Forelimb muscle (tissue), 1 donor: ENCODE measurements at places on chromosomes 6 and 20. TPM values are rescaled to one million over a fixed set of nuclear protein-coding genes. Genes with fewer than 3 reads are reported as not detected.

The SRSF3 gene
- 286 TPM for polyA plus RNA-seq

The HLA-DRB1 gene
- 9.4 TPM for polyA plus RNA-seq

The MATN4 gene
- 0.57 TPM for polyA plus RNA-seq

The SNPH gene
- polyA plus RNA-seq, result 9.0 TPM

The BPIFB1 gene
- not detected for polyA plus RNA-seq

The SULF2 gene
- polyA plus RNA-seq, result 43.6 TPM

The SPTLC3 gene
- 2.0 TPM for polyA plus RNA-seq

The DNMT3B gene
- polyA plus RNA-seq, result 3.7 TPM

The TGM3 gene
- polyA plus RNA-seq, result 0.25 TPM

The HECA gene
- 18.5 TPM for polyA plus RNA-seq

The SHLD1 gene
- polyA plus RNA-seq, result 9.2 TPM

The VIP gene
- 2.3 TPM for polyA plus RNA-seq

The HTR1E gene
- not detected for polyA plus RNA-seq

The ZNF451 gene
- 23.8 TPM for polyA plus RNA-seq

The CRISP2 gene
- polyA plus RNA-seq, result not detected
